ENCODE measurements at places on chromosomes 11 and 22. TPM values are rescaled to one million over a fixed set of nuclear protein-coding genes. Genes with fewer than 3 reads are reported as not detected.

Gene CALCA
- total RNA-seq, result not detected

Gene TRIOBP
- 50.5 TPM for total RNA-seq

Gene POU2AF1
- total RNA-seq, result 0.18 TPM

Gene ROBO4
- total RNA-seq, result 0.26 TPM

Gene MS4A6A
- total RNA-seq, result not detected

Gene SLC15A3
- 8.7 TPM for total RNA-seq

Gene DERL3
- 1.0 TPM for total RNA-seq

Gene NLRP10
- total RNA-seq, result not detected

Gene ANO1
- total RNA-seq, result 2.3 TPM

Gene PKP3
- total RNA-seq, result 36.8 TPM

Gene CD6
- 1.1 TPM for total RNA-seq

Gene PACSIN3
- 45.3 TPM for total RNA-seq

Gene MIOX
- total RNA-seq, result 0.23 TPM

Gene RTCB
- total RNA-seq, result 55.9 TPM

Gene SCO2
- total RNA-seq, result 14.2 TPM

Gene AQP11
- total RNA-seq, result 2.3 TPM

Gene POTEH
- not detected for total RNA-seq

Gene MRGPRE
- 0.13 TPM for total RNA-seq

Gene SPON1
- total RNA-seq, result 0.10 TPM

Gene ISX
- total RNA-seq, result not detected

Gene TMEM25
- total RNA-seq, result 6.7 TPM

Gene TRMT112
- total RNA-seq, result 341 TPM

Gene CLMP
- 1.5 TPM for total RNA-seq

Gene ZBTB3
- 12.9 TPM for total RNA-seq

Gene SLC35E4
- total RNA-seq, result 5.5 TPM

Gene CARD18
- 8.1 TPM for total RNA-seq

Gene SYT9
- total RNA-seq, result 3.7 TPM

Gene MS4A3
- 0.13 TPM for total RNA-seq

Gene YPEL1
- 4.0 TPM for total RNA-seq

Measured in Panc1 (cell line).